ENCODE measurements at places on chromosomes 16 and 17. TPM values are rescaled to one million over a fixed set of nuclear protein-coding genes. Genes with fewer than 3 reads are reported as not detected.

DNA sequence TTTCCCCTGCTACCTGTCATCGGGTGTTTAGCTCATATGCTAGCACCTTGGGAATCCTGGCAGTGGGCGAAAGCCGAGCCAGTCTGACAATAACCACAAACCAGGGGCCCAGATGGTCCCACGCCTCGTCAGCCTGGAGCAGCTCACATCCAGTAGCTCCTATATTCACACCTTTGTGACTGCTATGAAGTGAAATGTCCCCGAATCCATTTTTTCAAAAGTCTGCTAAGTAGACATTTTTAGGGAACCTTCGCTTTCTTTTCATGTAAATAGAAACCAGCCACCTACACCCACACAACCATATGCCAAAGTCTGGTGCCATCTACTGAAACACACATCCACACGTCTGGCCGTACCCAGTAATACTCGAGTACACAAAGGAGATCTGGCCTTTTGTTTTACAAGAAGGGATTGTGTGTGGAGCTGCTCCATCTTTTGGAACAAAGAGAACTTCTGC, 176.8 kb downstream of the SLC39A11 start:
- DNase-seq, result no peak

DNA sequence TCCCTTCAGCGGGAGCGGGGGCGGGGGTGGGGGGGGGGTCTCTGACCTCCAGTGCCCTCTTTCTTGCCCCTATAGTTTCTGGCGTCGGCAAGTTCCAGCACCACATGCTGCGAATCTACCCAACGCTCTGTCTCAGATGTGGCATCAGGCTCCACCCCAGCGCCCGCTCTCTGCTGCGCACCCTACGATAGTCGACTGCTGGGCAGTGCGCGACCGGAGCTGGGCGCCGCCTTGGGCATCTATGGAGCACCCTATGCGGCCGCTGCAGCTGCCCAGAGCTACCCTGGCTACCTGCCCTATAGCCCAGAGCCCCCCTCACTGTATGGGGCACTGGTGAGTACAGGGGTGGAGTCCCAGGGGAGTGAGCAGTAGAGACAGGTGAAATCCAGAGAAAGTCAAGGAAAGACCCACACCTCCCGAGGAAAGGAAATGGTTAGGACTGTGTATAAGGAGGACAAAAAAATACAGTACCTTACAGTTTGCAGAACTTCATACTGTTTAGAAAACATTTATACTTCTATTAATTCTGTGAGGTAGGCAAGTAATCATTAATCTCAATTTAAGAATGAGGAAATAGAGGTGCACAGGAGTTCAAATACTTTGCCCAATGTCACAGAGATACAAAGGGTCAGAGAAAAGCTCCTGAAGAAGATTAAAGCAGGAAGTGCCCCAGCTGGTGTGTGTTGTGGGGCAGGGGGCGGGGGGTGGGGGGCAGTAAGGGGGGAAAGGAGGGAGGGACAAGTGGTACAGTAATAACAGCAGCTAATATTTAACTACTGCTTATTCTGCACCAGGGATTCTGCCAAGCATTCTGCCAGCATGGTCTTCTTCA, 2.5 kb downstream of the IRX6 start:
- no peak for DNase-seq

DNA sequence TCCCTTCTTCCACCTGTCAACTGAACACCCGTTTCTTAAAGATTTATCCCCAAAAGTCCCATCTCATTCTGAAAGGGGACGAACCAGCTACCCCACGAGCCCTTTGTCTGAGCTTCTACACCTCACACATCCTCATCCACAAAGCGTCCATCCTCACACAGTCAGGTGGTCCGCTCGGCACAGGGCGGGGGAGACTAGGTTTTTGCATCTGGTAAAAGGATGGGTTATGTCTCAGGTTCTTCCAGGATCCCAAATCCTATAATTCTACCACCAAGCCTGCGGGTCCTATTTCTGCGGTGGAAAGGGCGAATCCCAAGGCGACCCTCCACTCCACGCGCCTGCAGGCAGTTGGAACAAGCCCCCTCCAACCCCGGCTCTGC, 458 bp downstream of the GFOD2 start:
- no peak for DNase-seq

GRCh38 chr17:60908324-60908723, 230.7 kb downstream of the BCAS3 start:
- no peak for DNase-seq

- DNase-seq, result no peak
Measured at GRCh38 chr16:87951552-87952538, 611 bp downstream of the BANP start.

GRCh38 chr17:1294157-1294717, 14.8 kb downstream of the TRARG1 start:
- no peak for DNase-seq

- peak; percentile 29 for DNase-seq
Measured at GRCh38 chr16:66682271-66682670, 14.3 kb downstream of the CMTM4 start.

DNA sequence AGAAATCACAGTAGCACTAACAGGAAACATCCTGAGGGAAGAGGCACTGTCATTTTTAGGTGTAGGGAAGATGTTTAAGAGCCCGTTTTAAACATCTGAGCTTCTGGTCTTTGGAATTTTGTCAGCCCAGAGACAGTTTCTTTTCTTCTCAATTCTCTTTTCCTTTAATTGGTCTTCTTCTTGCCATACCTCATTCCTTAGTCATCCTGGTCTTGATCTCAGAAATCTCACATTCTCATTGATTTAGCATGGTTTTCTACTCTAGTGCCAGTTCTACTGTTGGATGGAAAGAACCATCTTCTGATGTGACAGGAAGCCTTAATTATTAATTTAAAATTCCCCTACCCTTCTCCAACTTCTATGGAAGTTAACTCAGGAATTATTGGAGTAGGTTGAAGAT, 25.4 kb downstream of the BMERB1 start:
- DNase-seq, result no peak

DNA sequence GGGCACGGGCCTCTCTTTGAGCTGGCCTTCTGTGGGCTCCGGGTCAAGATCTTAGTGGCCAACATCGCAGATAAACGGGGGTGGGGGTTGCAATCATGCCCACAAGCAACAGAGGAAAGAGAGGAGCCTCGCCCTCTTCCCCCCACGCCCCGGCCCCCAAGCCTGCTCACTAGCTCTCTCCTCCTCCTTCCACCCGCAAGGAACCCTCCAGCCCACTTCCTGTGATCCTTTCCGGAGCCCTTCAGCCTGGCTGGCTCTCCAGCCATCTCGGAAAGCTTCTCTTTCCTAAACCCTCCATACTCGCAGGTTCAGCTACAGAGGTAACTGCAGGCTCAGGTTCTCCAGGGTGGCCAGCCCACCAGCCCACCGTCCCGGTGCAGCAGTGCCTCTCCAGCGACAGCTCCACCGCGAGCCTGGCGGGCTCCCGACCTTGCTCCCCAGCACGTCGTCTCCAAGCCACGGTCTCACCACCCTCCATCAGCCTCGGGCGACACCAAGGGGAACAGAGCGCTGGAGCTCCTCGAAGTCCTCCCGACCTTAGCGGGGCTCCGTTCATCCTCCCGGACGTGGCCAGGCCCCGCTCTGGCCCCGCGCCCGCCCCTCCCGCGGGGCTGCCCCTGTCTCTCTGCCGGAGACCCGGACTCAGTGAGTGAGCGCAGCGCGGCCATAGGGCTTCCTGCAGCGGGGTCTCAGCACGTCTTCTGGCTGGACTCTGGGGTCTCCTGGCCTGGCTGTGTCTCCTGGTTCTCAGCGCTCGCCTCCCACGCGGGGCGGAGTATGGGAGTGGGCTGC, 12.9 kb upstream of the ODF4 start:
- DNase-seq, result no peak

DNA sequence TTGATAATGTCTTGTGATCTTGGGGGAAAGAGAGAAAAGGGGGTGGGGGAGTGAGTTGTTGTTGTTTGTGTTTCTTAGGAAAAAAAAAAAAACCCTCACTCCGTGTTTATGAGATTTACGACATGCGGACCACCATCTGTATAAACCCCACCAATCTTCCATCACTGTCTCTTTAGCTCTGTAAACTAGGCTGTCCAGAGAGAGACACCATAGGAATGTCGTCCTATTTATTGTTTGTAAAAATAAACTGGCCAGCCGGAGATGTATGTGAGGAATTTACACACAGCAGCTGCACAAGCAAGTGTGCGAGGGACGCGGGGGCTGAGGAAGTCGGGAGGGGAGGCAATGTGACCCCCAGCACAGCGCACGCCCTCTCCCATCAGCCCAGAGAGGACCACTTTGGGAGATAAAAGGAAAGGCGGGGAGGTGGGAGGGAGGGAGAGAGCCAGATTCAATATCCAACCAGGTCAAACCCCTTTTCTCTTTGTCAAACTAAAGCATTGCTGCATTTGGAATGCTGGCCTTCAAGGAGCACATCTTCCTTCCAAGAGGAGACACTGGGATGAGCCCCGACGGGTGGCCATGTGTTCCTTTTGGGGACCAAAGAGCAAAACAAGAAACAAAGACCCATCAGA, 136.2 kb upstream of the SALL1 start:
- no peak for DNase-seq

DNA sequence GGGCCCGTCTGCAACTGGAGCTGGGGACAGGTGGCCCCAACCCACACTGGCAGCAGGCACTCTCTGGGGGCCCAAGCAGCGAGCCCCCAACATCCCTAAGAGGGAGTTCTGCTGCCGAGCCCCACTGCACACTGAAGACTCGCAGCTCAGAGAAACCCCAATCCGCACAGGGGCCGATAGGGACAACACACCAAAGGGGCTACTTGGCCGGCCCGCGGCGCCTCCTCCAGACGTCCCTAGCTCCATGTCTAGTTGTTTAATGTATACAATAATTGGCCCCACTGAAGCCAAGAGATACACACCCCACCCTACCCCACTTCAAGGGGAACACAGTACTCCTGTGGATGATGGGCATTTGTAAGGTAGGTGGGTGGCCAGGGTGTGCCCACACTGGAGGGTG, 62.7 kb downstream of the ZNF423 start:
- DNase-seq, result no peak

- peak; percentile 25 for DNase-seq
Measured at GRCh38 chr16:88810912-88811768, 588 bp downstream of the APRT start.

DNA sequence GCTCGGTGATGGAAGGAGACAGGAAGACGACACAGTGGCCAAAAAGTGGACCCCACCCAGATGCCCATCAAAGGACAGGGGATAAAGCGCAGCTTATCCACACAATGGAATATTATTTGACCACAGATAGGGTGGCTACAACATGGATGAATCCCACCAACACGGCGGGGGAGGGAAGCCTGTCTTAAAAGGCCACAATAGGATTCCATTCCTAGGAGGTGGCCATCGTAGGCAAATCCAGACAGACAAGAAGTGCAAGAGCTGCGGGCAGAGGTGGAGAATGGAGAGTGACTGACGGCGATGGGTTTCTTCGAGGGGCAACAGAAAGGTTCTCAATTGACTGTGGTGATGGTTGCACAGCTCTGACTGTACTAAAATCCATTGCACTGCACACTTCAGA, 16.0 kb downstream of the SLC38A8 start:
- no peak for DNase-seq

HID1 gene
- total RNA-seq, result 28.5 TPM

KRTAP4-3 gene
- total RNA-seq, result not detected

AP2B1 gene
- total RNA-seq, result 163 TPM

VWA3A gene
- total RNA-seq, result 0.07 TPM

KRT35 gene
- not detected for total RNA-seq

INTS2 gene
- 13.3 TPM for total RNA-seq
